Activated CD4-positive, alpha-beta T cell treated with anti-CD3 and anti-CD28 coated beads for 24 hours (primary cell): ENCODE measurements at places on chromosomes 5 and 9.

GRCh38 chr5:158436271-158437065, 577.5 kb upstream of the CLINT1 start:
- no peak for DNase-seq

DNA sequence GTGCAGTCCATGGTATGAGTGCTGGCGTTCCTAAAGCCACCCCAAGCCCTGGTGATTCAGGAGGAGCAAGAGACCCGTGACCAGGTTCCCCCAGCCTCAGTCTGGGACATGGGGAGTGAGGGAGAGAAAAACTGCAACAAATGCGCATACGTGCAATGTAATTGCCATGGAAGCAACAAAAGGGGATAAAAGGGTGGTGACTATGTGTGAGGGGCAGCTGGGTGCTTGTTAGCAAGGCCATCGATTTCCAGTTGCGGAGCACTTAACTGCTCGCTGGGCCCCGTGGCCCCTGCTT, 709 bp upstream of the SH3PXD2B start:
- DNase-seq, result no peak

- DNase-seq, result no peak
These were observed 249.7 kb upstream of the MAP3K1 start for GRCh38 chr5:56565644-56566043.

DNA sequence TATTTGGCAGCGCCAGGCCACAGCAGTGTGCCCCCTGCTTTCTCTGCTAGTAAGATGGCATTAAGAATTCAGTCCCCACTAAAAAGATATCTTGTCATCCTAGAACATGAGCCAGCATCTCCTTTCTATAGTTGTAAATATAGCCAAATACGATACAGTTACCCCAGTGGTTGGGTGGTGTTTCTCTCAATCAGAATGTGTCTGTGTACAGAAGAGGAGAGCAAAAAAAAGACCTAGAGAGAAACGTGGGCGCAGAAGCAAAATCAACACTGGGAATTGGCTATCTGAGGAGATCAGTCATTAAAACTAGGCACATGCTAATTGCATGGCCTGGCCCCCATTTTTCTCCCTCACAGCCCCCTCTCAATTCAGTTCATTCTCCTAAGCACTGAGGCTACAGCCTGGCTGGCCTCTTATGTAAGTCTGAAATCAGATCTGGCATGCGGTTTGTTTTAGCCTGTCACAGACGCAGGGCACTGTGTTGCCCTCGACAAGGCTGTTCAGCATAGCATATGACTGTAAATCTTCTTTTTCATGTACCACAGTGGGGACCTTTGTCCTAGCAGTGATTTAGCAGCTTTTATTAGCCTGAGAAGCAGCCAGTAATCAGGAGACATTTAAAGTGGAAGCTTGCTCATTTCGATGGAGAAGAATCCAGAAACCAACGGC, 57.8 kb downstream of the RORB start:
- DNase-seq, result no peak

GRCh38 chr5:96893342-96893741, 17.0 kb downstream of the ERAP2 start:
- DNase-seq, result no peak

GRCh38 chr9:2727966-2728613, 10.8 kb downstream of the KCNV2 start:
- DNase-seq, result no peak

GRCh38 chr5:179553875-179554274, 3.5 kb downstream of the RUFY1 start:
- no peak for DNase-seq

GRCh38 chr5:98865690-98866089, 63.1 kb downstream of the CHD1 start:
- DNase-seq, result no peak

GRCh38 chr9:135403733-135404450, 75.7 kb upstream of the PPP1R26 start:
- DNase-seq, result no peak

DNA sequence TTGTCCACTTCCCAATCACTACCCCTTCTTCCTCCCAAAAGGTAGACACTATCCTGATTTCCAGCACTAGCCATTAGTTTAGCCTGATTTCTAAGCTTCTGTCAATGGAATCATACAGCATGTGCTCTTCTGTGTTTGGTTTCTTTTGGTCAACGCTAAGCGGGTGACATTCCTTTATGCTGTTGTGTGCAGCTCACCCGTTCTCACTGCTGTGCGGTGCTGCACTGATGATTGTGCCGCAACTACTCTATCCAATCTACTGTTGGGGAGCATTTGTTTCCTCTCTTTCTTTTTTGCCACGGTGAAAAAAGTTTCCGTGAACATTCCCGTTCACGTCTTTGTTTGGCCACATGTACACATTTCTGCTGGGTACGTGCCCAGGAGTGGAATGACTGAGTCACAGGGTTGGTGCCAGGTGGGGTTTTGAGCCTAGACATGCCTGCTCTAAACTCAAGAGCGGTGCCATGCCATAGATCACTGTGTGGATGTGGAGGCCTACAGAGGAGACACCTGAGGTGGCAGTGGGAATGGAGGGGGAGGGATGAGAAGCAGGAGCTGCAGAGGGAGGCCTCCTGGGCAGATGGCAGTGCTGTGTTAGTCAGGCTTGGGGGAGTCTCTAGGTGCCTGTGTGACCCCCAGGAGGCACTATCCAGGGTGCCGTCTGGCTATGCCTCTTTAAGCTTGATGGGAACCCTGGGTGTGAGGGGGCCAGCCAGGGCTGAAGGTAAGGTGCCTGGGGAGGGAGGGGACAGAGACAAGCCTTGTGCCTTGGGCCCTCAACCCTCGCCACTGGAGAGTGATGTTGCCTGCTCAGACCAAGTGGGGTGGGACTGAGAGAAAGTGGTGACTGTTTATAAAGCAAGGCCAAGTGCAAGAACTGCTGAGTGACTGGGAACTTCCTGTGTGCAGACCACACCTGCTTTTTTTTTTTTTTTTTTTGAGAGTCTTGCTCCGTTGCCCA, 11.4 kb upstream of the ANKRD33B start:
- no peak for DNase-seq

DNA sequence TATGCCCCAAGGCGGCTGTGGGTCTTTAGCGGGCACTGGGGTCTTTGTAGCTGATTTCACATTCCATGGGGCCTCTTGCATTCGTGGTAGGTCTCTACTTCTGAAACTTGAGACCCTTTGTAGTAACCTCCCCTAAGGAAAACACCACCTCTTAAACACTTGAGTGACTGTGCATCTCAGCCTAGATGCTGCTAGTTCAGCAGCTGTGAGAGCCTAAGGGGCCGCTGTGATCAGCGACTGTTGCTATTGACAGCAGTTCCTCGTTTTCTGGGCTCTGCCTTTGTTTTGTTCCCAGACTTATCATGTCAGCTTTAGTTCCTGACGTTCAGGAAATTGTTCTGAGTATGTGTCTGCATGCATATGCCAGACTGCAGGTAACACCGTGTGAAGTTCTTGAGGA, 171.2 kb downstream of the HSPA4 start:
- DNase-seq, result no peak

GRCh38 chr9:15176836-15177235, 130.2 kb downstream of the TTC39B start:
- no peak for DNase-seq

DNA sequence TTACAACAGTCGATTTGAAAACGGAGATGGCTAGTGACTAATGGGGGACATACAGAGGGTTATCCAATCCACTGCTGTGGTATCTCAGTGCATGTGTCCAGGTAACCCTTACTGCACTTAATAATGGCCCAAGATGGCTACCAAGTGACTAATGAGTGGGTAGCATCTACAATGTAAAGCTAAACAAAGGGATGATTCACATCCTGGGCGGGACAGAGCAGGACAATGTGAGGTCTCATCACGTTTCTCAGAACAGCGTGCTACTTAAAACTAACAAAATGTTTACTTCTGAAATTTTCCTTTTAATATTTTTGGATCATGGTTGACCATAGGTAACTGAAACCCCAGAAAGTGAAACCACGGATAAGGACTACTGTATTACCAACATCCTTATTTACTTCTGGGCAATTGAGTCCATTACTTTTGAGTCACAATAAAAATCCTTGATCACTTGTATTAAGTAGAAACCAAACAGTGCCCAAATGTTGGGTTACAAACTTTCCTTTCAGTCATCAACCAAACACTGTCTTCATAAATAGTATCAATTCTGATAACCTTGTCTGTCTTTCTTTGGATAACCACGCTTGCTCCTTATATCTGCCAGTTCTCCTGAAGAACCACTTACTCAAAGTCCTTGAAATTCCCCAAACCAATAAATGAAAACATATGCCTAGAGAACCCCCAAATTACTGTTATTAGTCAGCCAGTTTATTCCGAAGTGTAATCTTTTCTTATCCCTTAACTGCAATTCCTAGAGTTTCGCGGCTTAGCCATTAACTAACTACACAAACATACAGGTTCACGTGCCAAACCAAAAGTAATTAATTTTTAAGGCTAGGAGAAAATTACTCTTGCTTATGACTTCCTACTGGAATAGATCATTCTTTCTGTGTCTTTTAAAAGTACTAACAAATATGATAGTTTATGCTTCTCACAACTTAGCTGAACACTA, 59.7 kb downstream of the ELL2 start:
- no peak for DNase-seq

GRCh38 chr5:153794327-153794726, 244.4 kb downstream of the FAM114A2 start:
- DNase-seq, result no peak

GRCh38 chr9:76883341-76883855, 22.5 kb downstream of the PRUNE2 start:
- no peak for DNase-seq

DNA sequence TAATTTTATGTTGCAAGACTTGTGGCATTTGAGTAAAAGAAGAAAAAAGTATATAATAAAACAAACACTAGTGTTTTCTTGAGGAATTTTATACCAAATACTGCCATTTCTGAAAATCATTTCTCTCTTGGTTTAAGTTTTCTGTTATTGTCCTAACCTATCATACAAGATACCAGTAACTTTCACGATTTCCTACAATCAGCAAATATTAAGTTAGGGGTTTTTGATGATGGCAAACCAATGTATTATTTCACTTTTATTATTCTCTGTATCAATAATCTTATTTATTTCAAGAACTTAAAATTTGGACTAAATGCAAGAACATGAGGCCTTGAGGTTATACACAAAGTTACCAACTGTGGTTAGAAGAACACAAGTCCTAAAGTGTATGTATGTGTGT, 109.0 kb upstream of the VCAN start:
- DNase-seq, result no peak

DNA sequence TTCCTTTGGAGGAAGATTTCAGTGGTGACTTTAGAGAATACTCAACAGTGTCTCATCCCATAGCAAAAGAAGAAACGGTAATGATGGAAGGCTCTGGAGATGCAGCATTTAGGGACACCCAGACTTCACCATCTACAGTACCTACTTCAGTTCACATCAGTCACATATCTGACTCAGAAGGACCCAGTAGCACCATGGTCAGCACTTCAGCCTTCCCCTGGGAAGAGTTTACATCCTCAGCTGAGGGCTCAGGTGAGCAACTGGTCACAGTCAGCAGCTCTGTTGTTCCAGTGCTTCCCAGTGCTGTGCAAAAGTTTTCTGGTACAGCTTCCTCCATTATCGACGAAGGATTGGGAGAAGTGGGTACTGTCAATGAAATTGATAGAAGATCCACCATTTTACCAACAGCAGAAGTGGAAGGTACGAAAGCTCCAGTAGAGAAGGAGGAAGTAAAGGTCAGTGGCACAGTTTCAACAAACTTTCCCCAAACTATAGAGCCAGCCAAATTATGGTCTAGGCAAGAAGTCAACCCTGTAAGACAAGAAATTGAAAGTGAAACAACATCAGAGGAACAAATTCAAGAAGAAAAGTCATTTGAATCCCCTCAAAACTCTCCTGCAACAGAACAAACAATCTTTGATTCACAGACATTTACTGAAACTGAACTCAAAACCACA, 67.4 kb downstream of the VCAN start:
- DNase-seq, result no peak
